Right cardiac atrium (tissue), 5 donors: ENCODE measurements at places on chromosomes 1 and 21. TPM values are rescaled to one million over a fixed set of nuclear protein-coding genes. Genes with fewer than 3 reads are reported as not detected.

The TMIGD3 gene
- 4.6 TPM for total RNA-seq

GRCh38 chr1:166297993-166298392 lies 131.2 kb upstream of the FAM78B start:
- no peak for DNase-seq

The IL6R gene
- total RNA-seq: 12.5 TPM

DNA sequence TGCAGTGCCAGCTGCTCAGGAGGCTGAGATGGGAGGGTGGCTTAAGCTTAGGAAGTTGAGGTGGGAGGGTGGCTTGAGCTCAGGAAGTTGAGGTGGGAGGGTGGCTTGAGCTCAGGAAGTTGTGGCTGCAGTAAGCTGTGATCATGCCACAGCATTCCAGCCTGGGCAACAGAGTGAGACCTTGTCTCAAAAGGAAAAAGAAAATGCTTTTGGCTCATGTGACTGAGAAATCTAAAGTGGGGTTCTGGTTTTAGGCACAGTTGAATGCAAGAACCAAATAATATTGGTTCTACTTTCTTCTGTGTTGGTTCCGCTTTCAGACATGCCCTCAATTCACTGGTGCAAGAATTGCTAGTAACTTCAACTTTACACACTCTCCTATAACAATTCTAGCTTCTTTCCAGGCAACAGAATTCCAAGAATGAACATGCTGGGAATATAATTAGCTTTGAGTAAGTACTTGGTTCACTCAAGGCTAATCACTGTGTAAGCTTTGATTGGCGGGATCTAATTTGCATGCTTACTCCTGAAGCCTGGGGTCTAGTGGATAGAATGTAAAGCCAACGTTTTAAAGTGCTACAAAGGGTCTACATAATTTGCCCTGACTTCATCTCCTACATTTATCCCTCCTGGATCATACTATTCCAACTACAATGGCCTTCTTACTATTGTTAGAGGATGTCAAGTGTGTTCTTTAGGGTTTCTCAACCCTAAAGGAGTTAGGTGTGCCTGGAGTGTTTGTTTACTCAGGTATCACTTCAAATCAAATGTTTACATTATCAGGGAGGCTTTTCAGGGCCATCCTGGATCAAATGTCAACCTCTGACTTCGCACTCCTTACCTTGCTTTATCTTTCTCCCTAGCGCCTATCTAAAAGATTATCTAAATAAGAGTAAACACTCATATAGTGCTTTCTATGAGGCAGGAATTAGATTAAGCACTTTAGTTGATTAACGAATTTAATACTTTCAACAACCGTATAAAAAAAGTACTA lies 115.1 kb downstream of the SLC16A1 start:
- DNase-seq: no peak
